ENCODE measurements at places on chromosomes 6 and 20.

GRCh38 chr6:52009466-52010140 lies 77.8 kb downstream of the PKHD1 start:
- DNase-seq = no peak

DNA sequence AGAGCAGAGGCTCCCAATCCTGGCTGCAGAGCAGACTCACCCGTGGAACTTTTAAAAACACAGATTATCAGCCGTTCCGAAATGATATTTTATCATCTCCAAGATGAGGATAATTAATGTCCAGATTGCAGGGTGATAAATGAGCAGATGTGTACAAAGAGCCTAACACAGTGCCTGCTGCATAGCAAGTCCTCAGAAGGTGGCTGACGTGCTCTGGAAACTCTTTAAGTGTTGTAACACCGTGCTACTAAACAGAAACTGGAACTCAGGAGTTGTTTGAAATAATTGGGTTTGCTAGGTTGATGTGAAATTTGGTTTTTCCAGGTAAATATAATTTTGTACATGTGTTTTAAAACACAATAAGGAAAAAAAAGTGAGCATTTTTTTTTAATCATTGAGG lies 118.0 kb downstream of the ARMC2 start:
- DNase-seq = no peak

- DNase-seq = peak; percentile 67
Measured at GRCh38 chr6:53811082-53811481, 16.3 kb downstream of the LRRC1 start.

- no peak for DNase-seq
Measured at GRCh38 chr20:10928841-10929421, 255.1 kb upstream of the JAG1 start.

- no peak for DNase-seq
Measured at GRCh38 chr6:17967668-17968518, 19.5 kb downstream of the KIF13A start.

- DNase-seq = no peak
Measured at GRCh38 chr6:79813143-79813850, 134.1 kb downstream of the ELOVL4 start.

- DNase-seq = no peak
Measured at GRCh38 chr20:54200487-54201267, 7.2 kb upstream of the PFDN4 start.

GRCh38 chr6:80543598-80544222 lies 437.2 kb downstream of the BCKDHB start:
- no peak for DNase-seq

DNA sequence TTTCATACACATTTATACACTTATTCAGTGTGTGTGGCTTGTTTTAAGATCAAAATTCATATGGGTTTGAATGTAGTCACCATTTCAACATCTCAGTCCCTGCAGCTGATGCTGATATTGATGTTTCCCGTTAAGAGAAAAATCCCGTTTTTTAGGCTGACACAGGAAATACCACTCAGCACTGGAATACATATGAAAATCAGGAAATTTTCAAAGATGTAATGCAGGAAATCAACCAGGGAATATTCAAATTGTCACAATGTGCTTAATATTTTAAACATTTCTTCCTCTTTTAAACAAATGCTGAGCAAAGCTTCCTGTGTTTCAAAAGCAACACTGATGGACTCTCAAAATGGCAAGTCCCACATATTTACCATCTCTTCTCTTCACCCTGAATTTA lies 94.5 kb upstream of the MARCKS start:
- no peak for DNase-seq

- no peak for DNase-seq
Measured at GRCh38 chr6:36285797-36286196, 15.9 kb downstream of the PNPLA1 start.

- DNase-seq = no peak
Measured at GRCh38 chr6:80382811-80383210, 276.3 kb downstream of the BCKDHB start.

DNA sequence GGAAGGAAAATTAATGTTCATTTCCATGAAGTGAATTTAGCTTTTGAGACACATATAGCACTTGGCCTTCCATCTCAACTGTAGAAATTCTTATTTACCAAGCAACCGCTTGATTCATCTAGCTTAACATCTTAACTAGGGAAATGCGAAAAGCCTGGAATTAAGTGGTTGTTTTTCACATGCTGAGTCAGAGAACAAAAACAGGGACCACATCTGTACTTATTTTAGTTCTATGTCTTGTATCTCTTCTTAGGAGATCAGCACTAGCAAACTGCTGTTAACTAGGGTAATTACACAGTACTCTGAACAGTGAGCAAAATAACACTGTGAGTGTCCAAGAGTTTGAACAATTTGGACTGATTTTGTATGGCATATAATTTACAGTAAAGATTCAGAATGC lies 590.9 kb upstream of the NRSN1 start:
- DNase-seq = no peak

DNA sequence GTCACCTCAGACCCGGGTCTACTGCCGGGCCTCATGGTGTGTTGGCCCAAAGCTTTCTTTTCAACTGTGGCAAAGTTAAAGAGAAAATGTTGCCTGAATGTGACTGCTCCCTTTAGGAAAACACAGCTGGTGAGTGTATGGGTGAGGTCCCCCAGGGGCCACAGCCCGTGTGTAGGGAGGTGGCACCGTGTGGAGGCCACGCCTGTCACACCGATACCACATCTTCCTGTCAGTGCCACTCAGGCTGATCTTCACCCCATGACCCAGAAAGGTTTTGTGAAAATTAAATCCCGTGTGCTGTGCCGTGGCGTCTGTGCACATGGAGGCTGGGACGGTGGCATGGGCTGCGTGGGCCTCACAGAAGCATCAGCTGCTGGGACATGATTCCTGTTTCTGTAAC lies 10.7 kb upstream of the ADRM1 start:
- DNase-seq = peak; percentile 19

GRCh38 chr6:70874181-70874913 lies 82.5 kb downstream of the B3GAT2 start:
- DNase-seq = no peak

DNA sequence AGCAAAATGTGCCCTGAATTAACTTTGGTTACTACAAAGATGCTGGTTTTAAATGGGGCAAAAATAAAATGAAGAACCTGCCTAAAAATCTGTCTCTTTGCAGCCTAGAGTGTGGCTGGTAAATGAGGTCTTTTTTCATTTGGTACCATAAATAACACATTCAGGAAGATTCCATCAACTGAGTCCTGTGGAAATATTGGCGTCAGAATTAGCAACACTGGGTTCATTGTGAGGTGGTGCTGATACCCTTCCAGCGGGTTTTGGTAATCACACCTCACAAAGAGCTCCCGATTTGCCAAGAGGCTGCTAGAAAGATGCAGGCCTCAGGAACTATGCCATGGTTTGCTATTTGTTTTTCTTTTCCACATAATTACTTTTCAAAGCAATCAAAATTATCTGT lies 55.3 kb downstream of the FAM50B start:
- DNase-seq = no peak

- DNase-seq = no peak
Measured at GRCh38 chr6:218153-219018, 73.9 kb upstream of the DUSP22 start.

GRCh38 chr6:3349388-3350251 lies 90.9 kb downstream of the PSMG4 start:
- no peak for DNase-seq

DNA sequence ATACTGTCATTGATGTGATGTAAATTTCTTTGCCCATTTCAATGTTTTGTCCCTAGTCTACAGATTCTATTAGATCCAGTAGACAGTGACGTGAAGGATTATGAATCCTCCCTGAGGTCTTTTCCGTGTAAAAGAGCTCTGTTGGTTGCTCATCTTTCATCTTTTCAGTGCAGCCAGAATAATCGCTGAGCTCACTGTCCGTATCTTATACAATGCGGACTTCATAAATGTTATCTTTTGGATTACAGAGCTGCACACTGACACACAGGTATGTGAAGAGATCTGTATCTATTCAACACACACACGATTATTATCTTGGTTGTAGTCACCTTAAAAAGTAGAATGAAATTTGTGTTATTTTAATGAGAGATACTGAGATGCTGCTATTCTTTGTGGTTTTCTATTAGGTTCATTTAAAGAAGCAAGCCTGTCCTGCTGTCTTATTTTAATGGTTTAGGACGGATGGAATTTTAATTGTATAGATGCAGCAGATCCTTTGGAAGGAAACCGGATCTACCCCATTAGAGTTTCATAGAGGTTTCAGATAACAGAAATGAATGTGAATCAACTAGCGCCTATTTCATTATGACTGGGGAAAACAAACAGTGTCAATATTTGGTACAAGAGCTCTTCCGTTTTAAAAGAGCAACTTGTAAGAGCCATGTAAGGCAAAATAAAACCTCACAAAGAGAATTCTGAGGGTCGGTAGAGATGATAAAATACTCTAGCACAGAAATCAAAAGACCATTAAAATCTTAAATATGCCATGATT lies 79.4 kb downstream of the BMP6 start:
- no peak for DNase-seq

GRCh38 chr6:35093118-35093445 lies 48.1 kb downstream of the TCP11 start:
- DNase-seq = no peak

DNA sequence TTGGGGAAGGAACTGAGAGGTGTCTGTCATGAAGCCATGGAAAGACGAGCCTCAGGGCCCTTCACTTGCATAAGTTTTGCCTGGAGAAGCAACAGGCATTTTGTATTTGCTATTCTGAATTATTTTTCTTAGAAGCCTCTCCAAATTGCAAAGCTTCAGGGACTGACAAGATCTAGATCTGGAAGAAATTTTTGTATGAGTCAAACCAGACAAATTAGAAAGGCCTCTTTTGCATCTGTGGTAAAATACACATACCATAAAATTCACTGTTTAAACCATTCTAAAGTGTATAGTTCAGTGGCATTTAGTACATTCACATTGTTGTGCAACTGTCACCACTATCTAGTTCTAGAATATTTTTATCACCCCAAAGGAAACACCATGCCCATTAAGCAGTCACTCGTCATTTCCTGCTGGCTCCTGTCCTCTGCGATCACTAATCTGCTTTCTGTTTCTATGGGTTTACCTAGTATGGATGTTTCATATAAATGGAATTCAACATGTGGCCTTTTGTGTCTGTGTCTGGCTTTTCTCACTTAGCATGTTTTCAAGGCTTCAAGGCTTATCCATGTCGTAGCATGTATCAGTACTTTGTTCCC lies 269.1 kb downstream of the PHF3 start:
- no peak for DNase-seq

DNA sequence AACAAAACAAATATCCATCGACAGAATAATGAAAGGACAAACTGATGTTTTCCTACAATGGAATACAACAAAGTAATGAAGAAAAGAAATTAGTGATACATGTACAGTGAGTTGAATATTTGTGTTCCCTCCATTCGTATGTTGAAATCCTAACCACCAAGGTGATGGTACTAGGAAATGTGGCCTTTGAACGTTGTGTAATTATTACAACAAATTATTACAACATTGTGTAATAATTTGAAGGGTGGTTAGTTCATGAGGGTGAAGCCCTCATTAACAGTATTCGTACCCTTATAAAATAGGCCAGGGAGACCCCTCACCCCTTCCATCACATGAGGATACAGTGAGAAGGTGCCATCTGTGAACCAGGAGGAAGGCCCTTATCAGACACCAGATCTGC lies 339.4 kb downstream of the BMP2 start:
- no peak for DNase-seq

DNA sequence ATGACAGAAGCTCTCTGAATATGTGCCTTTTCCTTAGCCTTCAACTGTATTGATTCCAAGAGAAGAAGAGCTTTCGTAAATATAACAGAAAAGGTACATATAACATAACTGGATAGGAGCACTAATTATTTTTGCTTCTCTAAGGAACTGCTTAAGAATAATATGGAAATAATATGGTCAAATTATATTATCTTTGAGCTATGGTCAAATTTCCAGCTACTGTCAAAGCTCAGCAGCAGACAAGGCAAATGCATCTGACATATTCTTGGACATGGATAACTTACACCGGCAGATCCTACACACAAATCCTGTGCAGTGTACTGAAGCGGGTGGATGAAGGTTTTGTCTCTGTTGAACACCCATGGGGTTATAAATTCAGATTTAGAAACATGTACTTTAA lies 150.6 kb downstream of the HIVEP2 start:
- no peak for DNase-seq

DNA sequence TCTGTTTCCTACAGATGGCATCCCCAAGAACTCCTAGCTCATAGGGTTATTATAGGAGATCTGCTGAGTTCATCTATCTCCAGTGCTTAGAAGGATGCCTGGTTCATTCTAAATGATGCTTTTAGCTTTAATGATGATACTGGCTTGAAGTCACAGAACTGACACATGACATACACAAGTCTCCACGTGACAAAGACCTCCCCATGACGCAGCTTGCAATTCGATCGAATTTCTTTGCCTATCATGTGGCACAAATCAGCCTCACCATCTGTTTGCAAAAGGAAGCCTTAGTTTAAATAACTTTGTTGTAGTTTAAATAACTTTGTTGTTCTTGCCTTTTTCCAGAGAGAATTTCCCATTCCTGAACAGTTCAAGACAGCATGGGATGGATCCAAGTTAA lies 44.1 kb upstream of the FAM8A1 start:
- DNase-seq = no peak

DNA sequence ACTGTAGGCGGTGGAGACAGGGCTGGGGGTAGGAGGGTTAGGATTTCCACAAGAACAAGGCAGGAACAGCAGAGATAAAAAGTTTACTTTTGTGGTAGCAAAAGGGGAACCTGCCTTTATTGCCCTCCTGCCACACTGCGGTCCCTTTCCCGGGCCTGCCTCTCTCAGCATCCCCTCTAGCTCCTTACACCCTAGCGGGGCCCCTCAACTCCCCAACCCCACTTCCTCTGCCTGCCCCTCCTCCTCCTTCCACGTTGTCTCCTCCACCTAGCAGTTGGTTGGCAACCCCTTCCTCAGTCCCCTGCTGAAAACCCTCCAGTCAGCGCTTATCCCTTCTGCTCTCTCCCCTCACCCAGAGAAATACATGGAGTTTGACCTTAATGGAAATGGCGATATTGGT lies 714 bp downstream of the AIF1 start:
- no peak for DNase-seq

- DNase-seq = no peak
Measured at GRCh38 chr20:9270831-9271230, 201.9 kb downstream of the PLCB4 start.

DNA sequence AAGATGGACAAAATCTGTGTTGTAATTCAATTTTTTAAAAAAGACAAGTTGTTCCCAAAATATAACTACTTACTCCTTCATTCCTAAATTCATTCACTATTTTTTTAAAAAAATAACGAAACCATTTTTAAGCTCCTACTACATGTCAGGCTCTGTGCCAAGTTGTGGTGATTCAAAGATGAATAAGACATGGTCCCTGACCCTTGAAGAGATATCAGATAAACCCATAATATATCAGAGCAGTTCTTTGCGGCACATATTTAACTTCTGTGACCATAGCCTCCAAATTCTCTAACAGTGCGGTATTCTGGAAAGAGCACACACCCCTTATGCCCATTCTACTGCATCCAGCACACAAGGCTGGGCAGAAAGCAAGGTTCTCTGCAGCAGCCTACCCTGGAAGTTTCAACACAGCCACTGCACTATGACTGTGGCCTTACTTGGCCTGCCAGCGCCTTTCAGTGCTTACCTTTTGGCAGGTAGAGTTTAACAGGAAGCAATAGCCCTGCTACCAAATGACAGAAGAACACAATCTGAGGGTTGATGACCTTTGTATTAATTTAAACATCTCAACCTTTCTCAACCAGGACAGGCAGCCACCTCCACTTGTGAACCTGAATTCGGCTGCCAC lies 406.5 kb downstream of the BTBD9 start:
- DNase-seq = no peak

Data from pancreas (tissue), 10 donors.